Heart left ventricle (tissue), 16 donors: ENCODE measurements at places on chromosomes 3 and 15.

- no peak for DNase-seq
These were observed 77.2 kb downstream of the LDHAL6B start for GRCh38 chr15:59283717-59284391.

DNA sequence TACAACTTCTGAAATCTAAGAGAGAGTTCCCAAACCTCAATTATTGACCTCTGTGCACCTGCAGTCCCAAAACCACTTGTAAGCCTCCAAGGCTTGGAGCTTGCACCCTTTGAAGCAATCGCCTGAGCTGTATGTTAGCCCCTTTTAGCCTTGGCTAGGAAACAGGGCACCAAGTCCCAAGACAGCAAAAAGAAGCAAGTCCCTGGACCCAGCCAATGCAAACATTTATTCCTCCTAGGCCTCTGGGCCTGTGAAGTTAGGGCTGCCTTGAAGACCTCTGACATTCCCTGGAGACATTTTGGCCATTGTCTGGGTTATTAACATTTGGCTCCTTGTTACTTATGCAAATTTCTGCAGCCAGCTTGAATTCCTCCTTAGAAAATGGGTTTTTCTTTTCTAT, 26.9 kb upstream of the ARRDC4 start:
- no peak for DNase-seq

DNA sequence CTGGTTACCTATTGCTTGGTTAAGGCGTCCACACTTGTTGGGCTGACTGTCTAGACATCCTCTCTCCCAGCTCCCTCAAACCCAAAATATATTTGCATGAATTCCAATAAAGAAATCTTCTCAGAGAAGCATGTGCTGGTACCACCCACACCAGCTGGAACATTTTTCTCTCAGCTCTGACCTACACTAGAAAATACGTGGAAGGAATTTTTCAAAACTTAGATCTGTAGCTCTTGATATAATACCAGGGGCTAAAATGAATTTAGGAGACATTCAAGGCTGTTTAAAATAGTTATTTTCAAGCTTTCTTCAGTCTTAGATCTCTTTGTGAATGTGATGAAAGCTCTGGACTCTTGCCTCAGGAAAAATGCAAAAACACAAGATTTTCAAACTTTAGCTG, 590.4 kb downstream of the PDCD6IP start:
- DNase-seq = no peak

DNA sequence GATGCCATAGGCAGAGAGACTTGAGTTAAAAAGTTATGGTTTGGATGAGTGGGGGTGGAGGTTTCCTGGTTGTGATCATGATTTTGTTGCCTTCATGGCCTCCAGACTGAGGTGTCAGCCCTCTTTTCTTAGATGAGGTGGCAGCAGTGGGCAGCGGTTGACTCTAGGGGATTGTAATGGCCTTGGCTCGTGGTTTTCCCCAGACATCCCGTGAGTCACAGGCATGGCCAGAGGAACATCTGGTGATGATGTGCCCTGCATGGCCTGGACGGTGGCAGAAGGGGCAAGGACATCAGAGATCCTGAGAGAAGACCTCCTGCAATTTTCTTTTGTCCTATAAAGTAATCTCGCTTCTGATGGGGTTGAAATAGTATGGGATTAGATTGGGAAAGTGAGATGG, 12.4 kb downstream of the RETNLB start:
- DNase-seq = no peak

GRCh38 chr15:55118344-55118870, 78.3 kb downstream of the RSL24D1 start:
- no peak for DNase-seq
